Hindlimb muscle (tissue), 1 donor: ENCODE measurements at places on chromosomes 4 and X.

DNA sequence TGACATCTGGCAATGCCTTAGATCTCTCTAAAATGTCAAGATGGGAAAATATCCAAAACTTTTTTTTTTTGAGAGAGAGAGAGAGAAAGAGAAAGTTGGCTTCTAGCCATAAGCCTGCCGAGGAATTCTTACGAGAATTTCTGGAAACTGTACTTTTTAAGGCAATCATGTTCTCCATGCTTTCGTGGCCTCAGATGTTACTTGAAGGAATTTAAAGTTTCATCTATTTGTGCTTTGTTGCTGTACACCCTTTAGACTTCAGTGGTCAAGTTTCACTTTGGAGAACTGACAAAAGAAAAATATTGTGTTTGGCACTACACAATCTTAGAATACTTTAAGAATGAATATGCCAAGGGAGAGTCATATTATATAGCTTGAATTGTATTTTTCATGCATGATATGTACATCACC is 53.9 kb downstream of the FAT4 start:
- DNase-seq: peak; percentile 44

DNA sequence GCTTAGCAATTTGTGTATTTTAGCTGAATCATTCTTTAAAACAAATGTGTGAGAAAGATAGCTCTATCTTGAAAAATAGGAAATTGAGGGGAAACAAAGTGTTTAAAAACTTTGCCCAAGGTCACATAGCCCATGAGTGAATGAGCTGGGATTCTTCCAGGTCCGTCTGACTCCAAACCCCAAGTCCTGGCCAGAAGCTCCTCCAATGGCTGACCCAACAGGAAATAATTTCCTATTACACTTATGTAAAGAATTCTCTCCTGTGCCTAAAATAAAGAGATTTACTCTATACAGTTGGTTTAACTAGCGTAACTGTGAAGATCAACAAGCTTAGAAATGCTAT is 287.6 kb downstream of the ARHGAP24 start:
- peak; percentile 64 for DNase-seq

- DNase-seq: no peak
Measured at GRCh38 chr4:87985887-87986200, 10.3 kb downstream of the SPP1 start.

DNA sequence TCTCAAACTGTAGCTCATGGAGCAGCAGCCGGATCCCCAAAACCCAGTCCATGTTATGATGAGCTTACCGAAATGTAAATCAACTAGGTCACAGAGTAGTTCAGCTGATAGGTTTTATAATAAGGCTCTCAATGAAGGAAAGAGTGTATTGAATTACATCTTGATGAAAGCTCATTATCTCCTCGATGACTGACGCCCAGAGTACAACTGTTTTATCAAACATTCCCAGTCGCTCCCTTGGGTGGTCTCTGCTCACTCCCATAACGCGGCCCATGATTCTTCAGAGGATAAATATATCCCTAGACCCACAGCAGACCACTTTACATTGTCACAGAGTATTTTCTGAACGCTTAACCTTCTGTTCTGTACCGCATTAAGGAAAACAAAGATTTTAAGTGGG is 452.3 kb upstream of the GALNT7 start:
- no peak for DNase-seq

GRCh38 chrX:16186380-16187007 is 19.2 kb downstream of the MAGEB17 start:
- no peak for DNase-seq

- DNase-seq: no peak
Measured at GRCh38 chrX:13279279-13280018, 40.4 kb downstream of the ATXN3L start.

DNA sequence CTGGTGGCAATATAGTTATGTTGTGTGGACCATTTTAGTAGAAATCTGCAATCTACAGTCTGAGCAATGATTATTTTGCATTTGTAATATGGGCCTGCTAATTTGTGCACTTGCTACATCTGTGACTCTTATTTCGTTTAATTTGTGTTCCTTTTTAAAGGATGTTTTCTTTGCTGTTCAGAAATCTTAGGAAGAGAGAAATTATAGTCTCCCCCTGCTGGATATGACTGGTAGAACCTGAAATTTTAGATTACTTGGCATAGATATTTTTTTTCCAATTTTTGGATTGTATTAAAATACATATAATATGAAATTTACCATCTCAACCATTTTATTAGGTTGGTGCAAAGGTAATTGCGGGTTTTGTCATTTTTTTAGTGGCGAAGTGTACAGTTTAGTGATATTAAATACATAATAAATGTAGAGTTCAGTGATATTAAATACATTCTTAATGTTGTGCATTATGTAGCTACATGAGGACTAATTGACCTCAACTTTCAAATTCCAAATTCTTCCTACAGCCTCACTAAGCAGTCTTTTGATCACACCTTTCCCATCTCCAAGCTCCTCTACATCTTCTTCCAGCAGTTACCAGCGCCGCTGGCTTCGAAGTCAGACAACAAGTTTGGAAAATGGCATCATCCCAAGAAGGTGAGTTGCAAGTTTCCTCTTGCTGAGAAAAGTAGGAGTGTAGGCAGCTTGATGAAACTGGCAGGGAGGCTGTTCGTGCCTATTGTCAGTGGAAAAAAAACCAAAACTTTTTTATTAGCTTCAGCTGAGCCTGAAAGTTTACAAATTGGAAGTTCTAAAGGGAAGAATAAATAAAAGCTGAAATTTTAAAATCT is 82.2 kb downstream of the FNIP2 start:
- peak; percentile 21 for DNase-seq

DNA sequence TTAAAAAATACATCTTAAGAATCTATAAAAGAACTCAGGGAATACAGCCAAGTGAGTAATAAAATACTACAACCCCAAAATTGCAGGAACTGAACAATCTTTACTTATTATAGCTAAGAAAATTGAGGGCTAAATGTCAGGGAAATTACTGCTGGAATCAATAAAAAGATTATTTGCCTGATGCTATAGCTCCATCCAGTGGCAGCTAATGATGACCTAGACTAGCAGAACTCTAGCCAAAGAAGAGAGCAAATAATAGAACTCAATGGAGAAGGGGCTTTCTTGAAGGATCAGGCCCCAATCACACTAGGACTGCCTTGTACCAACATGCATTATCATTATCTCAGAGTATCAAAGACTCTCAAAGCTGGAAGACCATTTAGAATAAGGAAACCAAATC is 85.0 kb upstream of the FAM241A start:
- DNase-seq: no peak

- DNase-seq: no peak
Measured at GRCh38 chr4:107877361-107877760, 52.6 kb downstream of the SGMS2 start.

- DNase-seq: no peak
Measured at GRCh38 chr4:183263787-183264386, 56.2 kb downstream of the CLDN22 start.

GRCh38 chr4:185737489-185738037 is 74.4 kb downstream of the SORBS2 start:
- DNase-seq: no peak

GRCh38 chrX:25020905-25021449 is 5.2 kb upstream of the ARX start:
- no peak for DNase-seq

- DNase-seq: no peak
Measured at GRCh38 chrX:110541266-110541665, 182.6 kb downstream of the RTL9 start.

- DNase-seq: no peak
Measured at GRCh38 chr4:118113220-118113619, 78.9 kb downstream of the NDST3 start.

DNA sequence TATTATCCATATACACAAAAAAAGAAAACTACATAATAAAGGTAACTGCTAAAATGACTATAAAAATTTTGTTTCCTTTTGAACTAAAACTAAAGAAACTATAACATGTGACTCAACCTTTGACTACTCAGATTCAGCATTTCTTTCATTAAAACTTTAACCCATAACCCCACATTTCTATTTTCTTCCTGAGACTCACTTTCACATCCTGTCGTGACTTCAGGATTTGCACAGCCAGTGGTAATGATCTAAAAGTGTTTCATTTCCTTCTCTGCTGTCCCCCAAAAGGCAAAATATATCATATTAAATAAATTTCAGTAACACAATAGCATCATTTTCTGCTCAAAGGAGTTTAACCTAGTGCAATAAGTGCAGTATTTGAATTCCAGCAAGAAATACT is 1022.4 kb upstream of the DIAPH2 start:
- DNase-seq: no peak

GRCh38 chrX:9875801-9876200 is 89.6 kb downstream of the SHROOM2 start:
- DNase-seq: no peak

DNA sequence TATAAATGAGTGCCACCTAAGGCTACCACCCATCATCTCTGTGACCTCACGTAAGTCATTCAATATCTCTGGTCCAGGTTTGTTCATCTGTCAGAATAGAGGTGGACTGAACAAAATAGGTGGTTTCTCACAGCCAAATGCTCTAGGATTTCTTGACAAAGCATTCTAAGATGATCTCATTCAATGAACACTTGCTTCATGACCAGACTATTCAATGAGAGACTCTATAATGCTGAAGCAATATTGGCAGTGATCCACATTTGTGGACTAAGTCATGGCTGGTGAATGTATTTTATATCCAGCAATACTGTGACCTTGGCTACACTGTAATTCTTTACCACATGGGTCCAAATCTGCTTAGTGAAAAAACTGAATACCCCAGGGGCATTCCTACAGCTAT is 37.9 kb downstream of the LDB2 start:
- no peak for DNase-seq

- DNase-seq: no peak
Measured at GRCh38 chrX:120377715-120378114, 15.8 kb downstream of the ATP1B4 start.

DNA sequence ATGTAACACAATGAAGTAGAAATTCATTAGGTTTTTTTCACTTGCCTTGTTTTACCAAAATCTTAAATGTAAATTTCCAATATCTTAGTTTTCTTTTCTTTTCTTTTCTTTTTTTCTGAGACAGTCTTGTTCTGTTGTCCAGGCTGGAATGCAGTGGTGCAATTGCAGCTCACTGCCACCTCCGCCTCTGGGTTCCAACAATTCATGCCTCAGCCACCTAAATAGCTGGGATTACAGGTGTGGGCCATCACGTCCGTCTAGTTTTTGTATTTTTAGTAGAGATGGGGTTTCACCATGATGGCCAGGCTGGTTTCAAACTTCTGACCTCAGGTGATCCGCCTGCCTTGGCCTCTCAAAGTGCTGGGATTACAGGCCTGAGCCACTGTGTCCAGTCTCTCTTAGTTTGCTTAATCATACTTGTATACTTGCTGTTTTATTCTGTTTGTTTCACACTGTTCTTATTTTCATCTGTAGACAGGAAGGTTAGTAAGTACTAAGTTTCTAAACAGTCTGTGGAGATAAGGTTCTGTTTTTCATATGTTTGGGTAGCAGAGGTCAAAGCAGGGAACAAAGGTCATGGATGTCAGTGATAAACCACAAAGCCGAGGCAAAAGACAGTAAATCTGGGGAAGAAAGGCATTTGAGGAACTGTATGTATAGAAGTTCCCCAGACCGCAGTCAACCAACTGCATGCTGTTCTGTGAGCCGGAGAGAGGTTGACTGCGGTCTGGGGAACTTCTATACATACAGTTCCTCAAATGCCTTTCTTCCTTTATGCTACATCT is 129.1 kb downstream of the CBR4 start:
- no peak for DNase-seq

DNA sequence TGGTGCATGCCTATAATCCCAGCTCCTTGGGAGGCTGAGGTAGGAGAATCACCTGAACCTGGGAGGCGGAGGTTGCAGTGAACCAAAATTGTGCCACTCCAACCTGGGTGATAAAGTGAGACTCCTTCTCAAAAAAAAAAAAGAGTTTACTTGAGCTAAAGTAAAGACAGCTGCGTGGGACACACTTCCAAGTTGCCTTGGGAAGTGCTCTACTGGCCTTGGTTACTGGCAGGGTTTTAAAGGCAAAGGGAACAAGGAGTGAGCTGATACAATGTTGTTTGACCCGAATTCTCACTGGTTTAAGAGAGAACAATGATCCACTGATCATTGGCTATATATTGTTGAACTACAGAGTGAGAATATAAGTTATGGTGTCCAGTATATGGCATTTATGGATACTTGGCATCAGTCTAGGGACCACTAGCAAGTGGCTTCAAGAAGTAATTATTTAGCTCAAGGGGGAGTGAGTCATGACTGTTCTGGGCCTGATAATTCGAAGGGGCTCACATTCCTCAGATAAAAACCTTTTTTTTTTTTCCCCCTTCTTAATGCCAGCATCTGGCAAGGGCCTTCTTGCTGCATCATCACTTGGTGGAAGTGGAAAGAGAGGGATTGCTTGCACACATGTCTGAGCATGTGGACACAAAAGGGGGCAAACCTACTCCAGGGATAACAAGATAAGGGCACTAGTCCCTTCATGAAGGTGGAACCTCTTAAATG is 32.3 kb downstream of the GRK4 start:
- DNase-seq: no peak

- no peak for DNase-seq
Measured at GRCh38 chrX:139640259-139640658, 67.7 kb downstream of the MCF2 start.

- DNase-seq: no peak
Measured at GRCh38 chr4:121076416-121076815, 4.1 kb upstream of the NDNF start.

DNA sequence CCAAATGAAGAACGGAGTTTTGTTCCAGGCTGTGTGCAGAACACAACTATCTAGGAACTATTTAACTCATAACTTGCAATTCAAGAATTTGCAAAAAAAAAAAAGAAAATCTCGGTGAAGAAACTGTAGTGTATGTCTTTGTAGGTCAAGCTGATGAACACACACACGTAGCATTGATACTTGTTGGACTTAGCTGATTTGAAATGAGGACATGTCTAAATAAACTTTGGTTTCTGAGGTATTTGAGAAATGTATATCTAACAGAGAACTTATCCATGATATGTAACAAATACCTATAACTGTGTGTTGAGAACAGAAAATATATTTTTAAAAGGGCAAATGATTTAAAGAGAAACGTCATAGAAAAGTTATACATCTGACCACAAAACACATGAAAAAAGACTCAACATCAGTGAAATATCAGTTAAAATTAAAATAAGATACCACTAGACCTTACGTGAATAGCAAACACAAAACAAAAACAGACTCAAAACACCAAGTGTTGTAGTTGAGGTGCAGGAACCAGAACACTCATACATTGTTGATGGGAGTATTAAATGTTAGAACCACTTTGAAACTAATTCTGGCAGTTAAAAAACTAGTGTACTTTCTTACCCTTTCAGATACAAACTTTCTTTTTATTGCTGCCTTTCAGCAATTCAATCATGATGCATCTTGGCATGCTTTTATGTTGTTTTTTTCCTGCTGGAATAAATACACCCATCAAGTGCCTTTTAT is 1535.8 kb upstream of the PCDH10 start:
- DNase-seq: no peak

GRCh38 chr4:26176598-26177149 is 144.1 kb upstream of the RBPJ start:
- peak; percentile 73 for DNase-seq

GRCh38 chrX:50638123-50638522 is 167.5 kb upstream of the DGKK start:
- no peak for DNase-seq

GRCh38 chrX:109537324-109537665 is 651 bp downstream of the NXT2 start:
- DNase-seq: no peak

GRCh38 chrX:78378476-78379115 is 51.2 kb upstream of the CYSLTR1 start:
- no peak for DNase-seq

- peak; percentile 80 for DNase-seq
Measured at GRCh38 chr4:115865736-115866135, 752.3 kb upstream of the NDST4 start.

GRCh38 chr4:99135541-99136162 is 8.4 kb downstream of the ADH4 start:
- no peak for DNase-seq
